ENCODE measurements at places on chromosomes 11 and 22.

DNA sequence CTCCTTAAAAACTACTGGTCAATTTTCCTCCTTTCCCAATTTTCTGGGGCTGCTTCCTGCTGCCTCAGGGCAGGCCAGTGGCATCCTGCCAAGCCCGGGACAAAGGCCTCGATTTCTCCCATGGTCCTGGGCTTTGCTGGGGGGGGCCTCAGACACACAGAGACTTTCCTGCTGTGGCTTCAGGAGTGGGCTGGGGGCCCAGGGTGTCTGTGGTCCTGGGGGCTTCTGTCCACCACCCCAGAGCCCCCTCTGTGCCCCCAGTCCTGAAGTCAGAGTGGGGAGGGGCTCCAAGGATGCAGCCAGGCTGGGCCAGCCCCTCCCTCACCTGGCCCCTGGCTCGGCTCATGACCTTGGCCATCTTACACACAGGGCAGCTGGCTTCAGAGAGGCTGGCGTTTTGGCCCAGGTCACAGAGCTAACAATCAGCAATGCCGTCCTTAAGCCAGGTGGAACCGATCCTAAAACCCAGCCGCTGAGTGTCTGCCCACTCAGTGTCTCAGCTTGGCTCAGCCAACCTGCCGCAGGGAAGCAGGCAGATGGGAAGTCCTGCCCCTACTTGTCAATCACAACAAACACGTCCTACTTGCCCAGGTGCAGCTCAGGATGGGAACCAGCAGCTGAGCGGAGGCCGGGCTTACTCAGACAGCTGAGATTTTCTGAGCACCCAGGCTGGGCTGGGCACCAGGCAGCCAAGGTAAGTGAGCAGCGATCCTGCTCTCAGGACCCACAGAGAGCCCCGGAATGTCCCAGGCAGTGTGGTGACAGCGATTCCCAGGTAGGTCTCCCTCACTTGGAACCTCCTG lies 34.6 kb downstream of the OSBPL5 start:
- no peak for DNase-seq

- DNase-seq = no peak
Measured at GRCh38 chr11:117097014-117097388, 1.2 kb downstream of the SIK3 start.

- DNase-seq = no peak
Measured at GRCh38 chr11:14357881-14358728, 878 bp downstream of the RRAS2 start.

GRCh38 chr11:32448232-32448631 lies 12.9 kb upstream of the WT1 start:
- no peak for DNase-seq

DNA sequence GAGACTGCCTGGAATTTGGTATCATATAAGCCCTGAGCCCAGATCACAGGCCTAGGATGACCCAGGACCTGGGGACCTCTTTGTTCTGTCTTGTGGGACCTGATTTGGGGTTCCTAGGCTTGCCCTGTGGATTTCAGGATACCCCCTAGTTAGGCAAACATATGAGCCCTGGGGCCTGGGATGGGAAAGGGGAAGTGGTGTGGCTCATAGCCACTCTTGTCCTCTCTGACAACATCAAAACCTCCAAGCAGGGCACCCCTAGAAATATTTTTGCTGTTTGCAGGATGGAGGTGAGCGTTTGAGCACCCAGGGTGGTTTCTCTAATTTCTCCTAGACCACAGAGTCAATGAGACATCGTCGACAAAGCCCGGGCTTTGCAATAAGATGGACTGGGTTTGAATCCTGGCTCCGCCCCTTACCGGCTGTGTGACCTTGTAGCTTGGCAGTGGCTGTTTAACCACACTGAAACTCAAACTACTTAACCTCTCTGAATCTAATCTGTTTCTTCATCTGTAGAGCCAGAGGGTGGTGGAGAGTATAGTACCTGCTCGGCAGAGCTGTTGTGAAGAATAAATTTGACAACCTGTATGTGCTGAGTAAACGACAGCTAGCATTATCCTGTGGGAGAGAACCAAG lies 5.3 kb upstream of the LRRC10B start:
- DNase-seq = no peak

GRCh38 chr22:38305471-38306448 lies 11.5 kb downstream of the CSNK1E start:
- DNase-seq = no peak

DNA sequence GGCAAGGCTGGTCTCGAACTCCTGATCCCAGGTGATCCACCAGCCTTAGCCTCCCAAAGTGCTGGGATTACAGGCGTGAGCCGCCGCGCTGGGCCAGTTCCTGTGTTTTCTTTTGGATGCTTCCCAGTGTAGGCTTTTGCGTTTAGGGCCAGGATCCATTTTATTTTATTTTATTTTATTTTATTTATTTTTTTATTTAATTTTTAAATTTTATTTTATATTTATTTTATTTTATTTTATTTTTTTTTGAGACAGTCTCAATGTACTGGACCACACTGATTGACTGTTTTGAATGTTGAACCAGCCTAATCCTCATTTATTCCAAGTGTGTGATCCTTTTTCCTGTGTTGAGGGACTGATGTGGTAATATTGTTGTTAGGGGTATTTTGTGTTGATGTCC lies 8.4 kb downstream of the EPS8L2 start:
- no peak for DNase-seq

GRCh38 chr11:35166369-35167360 lies 27.7 kb downstream of the CD44 start:
- DNase-seq = no peak

- DNase-seq = no peak
Measured at GRCh38 chr11:122207505-122207904, 91.5 kb upstream of the BLID start.

- no peak for DNase-seq
Measured at GRCh38 chr22:45603619-45604018, 68.0 kb upstream of the ATXN10 start.

GRCh38 chr11:44573333-44573732 lies 7.9 kb downstream of the CD82 start:
- no peak for DNase-seq

DNA sequence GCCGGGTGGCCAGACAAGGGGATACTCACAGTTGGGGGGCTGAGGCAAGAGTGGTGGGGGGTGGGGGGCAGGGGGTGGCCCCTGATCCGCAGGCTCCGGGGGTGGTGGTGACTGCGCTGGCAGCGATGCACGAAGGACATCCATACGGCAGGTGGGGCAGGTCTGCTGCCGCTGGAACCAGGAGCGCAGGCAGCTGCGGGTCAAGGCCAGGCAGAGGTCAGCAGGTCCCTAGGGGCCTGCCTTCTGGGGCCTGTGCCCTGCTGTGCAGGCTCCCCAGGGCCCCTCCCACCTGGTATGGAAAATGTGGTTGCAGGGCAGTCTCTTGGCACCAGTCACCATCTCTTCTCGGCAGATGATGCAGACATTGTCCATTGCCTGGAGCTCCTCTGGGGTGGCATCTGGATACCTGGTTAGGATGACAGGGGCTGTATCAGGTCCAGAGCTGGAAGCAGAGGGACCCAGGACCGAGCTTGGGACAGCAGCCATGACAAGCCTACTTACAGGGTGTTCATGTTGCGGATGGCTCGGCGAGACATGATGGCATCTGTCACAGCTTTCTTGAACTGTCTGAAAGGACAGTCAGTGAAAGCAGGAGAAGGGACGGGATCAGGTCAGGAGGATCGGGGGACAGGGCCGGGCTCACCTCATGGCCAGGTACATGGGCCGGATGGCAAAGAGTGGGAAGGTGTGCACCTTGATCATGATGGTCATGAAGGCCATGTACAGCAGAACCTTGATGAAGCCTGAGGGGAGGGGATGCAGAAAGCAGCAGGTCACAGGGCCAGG lies 3.5 kb downstream of the SYVN1 start:
- DNase-seq = no peak

- no peak for DNase-seq
Measured at GRCh38 chr11:119298726-119299125, 18.2 kb downstream of the MCAM start.

- no peak for DNase-seq
Measured at GRCh38 chr22:23305922-23306374, 125.6 kb downstream of the BCR start.

- no peak for DNase-seq
Measured at GRCh38 chr22:44200451-44200850, 19.7 kb downstream of the PARVG start.

DNA sequence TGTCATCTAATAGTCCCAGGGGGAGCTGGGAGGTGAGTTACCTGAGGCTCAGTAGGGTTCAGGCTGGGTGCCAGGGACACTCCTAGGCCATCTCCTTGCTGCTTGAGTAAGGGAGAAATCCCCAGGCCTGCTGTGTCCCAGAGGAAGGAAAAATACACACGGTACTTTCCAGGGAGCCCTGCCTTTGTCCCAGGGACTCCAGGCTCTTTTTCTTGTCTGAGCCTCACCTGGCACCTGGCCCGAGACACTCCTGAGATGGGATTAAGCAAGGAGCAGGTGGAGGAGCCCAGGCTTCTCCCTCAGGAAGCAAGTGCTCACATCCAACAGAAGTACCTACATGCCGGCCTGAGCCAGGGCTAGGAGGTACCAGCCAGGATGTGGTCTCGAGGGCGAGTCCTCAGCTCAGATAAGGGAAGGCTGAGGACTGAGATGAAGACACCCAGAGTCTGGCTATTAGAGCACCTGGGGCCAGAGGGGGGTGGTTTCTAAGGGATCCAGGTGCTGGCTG lies 899 bp upstream of the KLHDC7B start:
- DNase-seq = no peak

DNA sequence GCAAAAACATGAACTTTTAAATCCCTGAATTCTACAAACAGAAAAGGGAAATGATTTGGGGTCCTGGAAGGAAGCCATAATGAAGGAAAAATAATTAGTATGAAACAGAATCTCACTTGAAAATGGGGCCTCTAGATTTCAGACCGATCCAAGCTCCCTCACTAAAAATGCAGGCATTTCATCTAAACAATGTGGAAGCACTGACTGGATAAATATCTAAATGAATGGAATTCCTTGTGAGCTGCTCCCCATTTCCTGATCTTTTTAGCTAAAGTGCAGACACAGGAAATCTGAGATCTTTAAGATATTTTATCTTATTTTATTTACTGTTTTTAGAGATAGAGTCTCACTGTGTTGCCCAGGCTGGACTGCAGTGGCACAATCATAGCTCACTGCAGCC lies 1255.8 kb downstream of the LRRC4C start:
- DNase-seq = no peak

GRCh38 chr22:28607795-28608194 lies 71.8 kb downstream of the TTC28 start:
- no peak for DNase-seq

DNA sequence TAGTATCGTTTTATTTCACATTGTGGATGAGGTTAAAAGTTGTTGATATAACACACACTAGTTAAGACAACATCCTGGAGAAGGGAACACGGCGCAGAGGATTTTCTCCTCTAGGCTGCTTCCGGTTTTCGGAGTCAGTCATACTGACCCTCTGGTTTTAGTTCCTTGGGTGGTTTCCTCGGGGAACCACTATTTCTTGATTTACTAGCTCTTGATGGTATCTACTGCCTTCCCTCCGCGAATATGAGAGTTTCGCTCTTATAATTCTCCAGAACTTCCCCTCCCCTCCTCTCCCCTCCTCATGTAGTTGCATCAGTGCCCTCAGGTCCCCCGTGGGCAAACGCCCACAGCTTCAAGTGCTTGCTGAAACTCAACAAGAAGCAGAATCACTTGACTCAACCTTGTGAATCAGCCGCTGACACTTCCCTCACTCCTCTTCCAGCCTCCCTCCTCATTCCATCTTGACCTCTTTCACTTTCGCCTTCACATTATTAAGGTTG lies 15.9 kb upstream of the APOBEC3A start:
- no peak for DNase-seq

GRCh38 chr22:36840106-36840505 lies 20.7 kb upstream of the NCF4 start:
- no peak for DNase-seq

- DNase-seq = no peak
Measured at GRCh38 chr22:41826430-41827383, 6.2 kb upstream of the SREBF2 start.

- no peak for DNase-seq
Measured at GRCh38 chr11:117641008-117641915, 155.8 kb downstream of the DSCAML1 start.

DNA sequence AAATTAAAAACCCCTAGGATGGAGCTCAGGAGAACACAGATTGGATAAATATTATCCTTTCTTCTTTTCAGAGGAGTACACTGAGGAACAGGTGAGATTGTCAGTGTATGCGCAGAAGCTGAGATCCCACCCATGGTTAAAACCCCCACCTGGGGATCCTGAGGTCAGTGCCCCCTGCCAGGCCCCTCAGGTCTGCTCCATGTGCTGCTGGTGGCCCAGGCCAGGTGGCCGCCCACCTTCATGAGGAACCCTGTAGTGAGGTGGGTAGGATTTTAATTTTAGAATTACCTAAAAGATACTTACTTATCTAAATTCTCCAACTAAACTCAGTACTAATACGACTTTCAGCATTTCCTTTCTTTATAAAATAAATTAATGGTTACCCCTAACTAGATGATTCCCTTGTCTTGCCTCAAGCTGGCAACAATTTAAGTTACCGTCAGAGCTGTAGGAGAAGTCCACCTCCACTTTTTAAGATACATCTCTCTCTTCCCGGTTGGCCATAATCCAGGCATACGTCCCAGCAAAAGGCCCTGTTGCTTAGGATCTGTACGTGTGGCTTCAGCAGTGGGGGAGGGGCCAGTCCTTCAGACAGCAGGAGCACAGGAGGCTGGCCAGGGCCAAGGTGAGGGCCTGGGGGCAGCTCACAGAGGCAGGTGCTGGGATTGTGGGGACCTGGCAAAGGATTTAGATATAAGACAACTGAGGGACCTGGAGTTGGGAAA lies 61.5 kb upstream of the PITPNB start:
- DNase-seq = no peak

Measured in NCI-H446 treated with DMSO at 0.1 percent for 48 hours (cell line).